ENCODE measurements at places on chromosomes 5 and 9.

DNA sequence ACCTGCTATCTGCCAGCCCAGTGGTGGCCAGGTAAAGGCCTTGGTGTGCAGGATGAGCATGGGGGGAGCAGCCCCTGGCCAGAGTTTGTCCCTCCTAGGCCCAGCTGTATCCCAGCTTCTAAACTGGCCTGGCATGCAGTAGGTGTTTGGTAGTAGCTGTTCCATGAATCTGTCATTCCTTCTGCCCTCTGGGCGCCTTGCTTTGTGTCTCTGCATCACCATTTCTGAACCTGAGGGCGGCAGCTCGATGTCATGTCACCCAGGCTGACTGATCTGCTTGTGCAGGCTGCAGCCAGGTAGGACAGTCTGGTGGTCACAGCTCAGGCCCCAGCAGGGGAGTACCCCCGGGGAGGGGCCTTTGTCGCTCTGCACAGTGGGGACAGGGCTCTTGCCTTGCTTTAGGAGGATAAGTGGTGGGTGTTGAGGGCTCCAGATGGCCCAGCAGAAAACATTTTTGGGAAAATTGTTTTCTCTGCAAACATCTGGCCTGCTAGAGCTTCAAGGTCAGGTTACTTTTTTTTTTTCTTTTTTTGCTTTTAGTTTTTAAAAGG lies 4.6 kb upstream of the SUSD3 start:
- no peak for DNase-seq
- H3K4me3 ChIP-seq = no peak overlapping the region
- no peaks in the 10 kb centered on the region for H3K27me3 ChIP-seq
- no peaks in the 10 kb centered on the region for H3K36me3 ChIP-seq

- no peak overlapping the region for H3K27ac ChIP-seq
- no peaks in the 10 kb centered on the region for H3K36me3 ChIP-seq
- H3K4me1 ChIP-seq = peaks cover 25% of the 10 kb centered on the region
- no peak for DNase-seq
- no peak overlapping the region for H3K4me3 ChIP-seq
Measured at GRCh38 chr9:99109522-99109921, 4.6 kb downstream of the TGFBR1 start.

GRCh38 chr5:131396630-131397273 lies 132.9 kb downstream of the CDC42SE2 start:
- no peaks in the 10 kb centered on the region for H3K27me3 ChIP-seq
- DNase-seq = no peak
- H3K36me3 ChIP-seq = no peaks in the 10 kb centered on the region
- no peak overlapping the region for H3K27ac ChIP-seq
- no peak overlapping the region for H3K4me3 ChIP-seq

- no peaks in the 10 kb centered on the region for H3K27me3 ChIP-seq
- H3K27ac ChIP-seq = no peak overlapping the region
- H3K4me3 ChIP-seq = no peak overlapping the region
- DNase-seq = no peak
- no peaks in the 10 kb centered on the region for H3K36me3 ChIP-seq
- H3K4me1 ChIP-seq = peaks cover 7% of the 10 kb centered on the region
Measured at GRCh38 chr9:69351227-69351626, 26.2 kb downstream of the ENTREP1 start.

GRCh38 chr5:73799401-73799972 lies 173.5 kb downstream of the ARHGEF28 start:
- no peaks in the 10 kb centered on the region for H3K36me3 ChIP-seq
- no peaks in the 10 kb centered on the region for H3K4me1 ChIP-seq
- H3K4me3 ChIP-seq = no peak overlapping the region
- DNase-seq = no peak
- H3K27me3 ChIP-seq = no peaks in the 10 kb centered on the region

- no peaks in the 10 kb centered on the region for H3K4me1 ChIP-seq
- H3K27me3 ChIP-seq = no peaks in the 10 kb centered on the region
- H3K36me3 ChIP-seq = no peaks in the 10 kb centered on the region
- H3K4me3 ChIP-seq = no peak overlapping the region
- no peak for DNase-seq
Measured at GRCh38 chr9:19879062-19879461, 90.2 kb upstream of the SLC24A2 start.

GRCh38 chr9:121122246-121123032 lies 47.7 kb downstream of the CNTRL start:
- H3K4me3 ChIP-seq = peak overlapping the region; percentile 52
- no peaks in the 10 kb centered on the region for H3K36me3 ChIP-seq
- no peak for DNase-seq
- no peaks in the 10 kb centered on the region for H3K4me1 ChIP-seq
- H3K27me3 ChIP-seq = no peaks in the 10 kb centered on the region
- no peak overlapping the region for H3K27ac ChIP-seq

GRCh38 chr5:123414974-123415373 lies 8.2 kb downstream of the CEP120 start:
- H3K27me3 ChIP-seq = no peaks in the 10 kb centered on the region
- H3K36me3 ChIP-seq = no peaks in the 10 kb centered on the region
- DNase-seq = no peak
- H3K4me3 ChIP-seq = no peak overlapping the region
- H3K4me1 ChIP-seq = no peaks in the 10 kb centered on the region

GRCh38 chr5:157479612-157480510 lies 19.8 kb downstream of the NIPAL4 start:
- H3K4me1 ChIP-seq = no peaks in the 10 kb centered on the region
- no peak overlapping the region for H3K27ac ChIP-seq
- no peaks in the 10 kb centered on the region for H3K36me3 ChIP-seq
- H3K27me3 ChIP-seq = no peaks in the 10 kb centered on the region
- DNase-seq = no peak
- no peak overlapping the region for H3K4me3 ChIP-seq

- no peak overlapping the region for H3K4me3 ChIP-seq
- DNase-seq = no peak
- H3K27me3 ChIP-seq = no peaks in the 10 kb centered on the region
Measured at GRCh38 chr5:165209101-165209727, 1703.8 kb downstream of the MAT2B start.

DNA sequence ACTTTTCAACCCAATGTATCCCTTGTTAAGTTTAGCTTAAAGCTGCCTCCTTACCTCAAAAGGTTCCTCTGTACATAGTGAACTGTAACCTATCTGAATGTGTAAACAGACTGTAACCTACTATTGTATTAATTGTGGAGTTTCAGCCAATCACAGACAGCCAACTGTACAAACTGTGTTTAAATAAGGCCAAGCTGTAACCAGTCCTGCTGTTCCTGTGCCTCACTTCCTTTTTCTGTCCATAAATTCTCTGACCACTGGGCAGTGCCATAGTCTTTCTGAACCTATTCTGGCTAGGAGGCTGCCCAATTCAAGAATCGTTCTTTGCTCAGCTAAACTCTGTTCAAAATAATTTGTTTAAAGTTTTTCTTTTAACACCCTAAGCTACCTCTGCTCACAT lies 74.7 kb upstream of the DAPK1 start:
- H3K27me3 ChIP-seq = no peaks in the 10 kb centered on the region
- no peak overlapping the region for H3K27ac ChIP-seq
- H3K4me3 ChIP-seq = no peak overlapping the region
- H3K4me1 ChIP-seq = no peaks in the 10 kb centered on the region
- DNase-seq = no peak

- H3K4me3 ChIP-seq = no peak overlapping the region
- no peak overlapping the region for H3K27ac ChIP-seq
- H3K27me3 ChIP-seq = no peaks in the 10 kb centered on the region
- H3K4me1 ChIP-seq = no peaks in the 10 kb centered on the region
Measured at GRCh38 chr5:73702951-73703350, 77.0 kb downstream of the ARHGEF28 start.

DNA sequence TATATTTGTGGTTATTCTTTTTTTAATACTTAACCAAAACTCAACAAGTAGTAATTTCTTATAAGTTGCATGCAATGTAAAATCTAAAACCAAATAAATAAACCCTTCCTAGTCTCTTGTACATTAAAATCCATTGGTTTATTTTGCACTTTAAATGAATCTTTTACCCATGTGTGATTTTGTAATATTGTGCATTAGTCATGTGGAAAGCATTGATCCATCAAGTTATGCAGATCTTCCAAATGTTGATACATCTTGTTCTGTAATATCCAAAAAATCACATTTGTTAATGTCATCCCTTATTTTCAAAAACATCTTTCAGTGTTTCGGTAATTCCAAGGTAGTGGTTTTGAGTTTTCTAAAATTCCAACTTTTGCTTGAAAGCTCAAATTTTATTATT lies 63.3 kb downstream of the CWC27 start:
- no peaks in the 10 kb centered on the region for H3K27me3 ChIP-seq
- no peaks in the 10 kb centered on the region for H3K4me1 ChIP-seq
- no peaks in the 10 kb centered on the region for H3K36me3 ChIP-seq
- no peak for DNase-seq

- H3K27ac ChIP-seq = no peak overlapping the region
- no peaks in the 10 kb centered on the region for H3K36me3 ChIP-seq
- H3K4me1 ChIP-seq = no peaks in the 10 kb centered on the region
- DNase-seq = no peak
- peaks cover 9% of the 10 kb centered on the region for H3K27me3 ChIP-seq
- no peak overlapping the region for H3K4me3 ChIP-seq
Measured at GRCh38 chr5:73445665-73446630, 2.6 kb downstream of the FOXD1 start.

DNA sequence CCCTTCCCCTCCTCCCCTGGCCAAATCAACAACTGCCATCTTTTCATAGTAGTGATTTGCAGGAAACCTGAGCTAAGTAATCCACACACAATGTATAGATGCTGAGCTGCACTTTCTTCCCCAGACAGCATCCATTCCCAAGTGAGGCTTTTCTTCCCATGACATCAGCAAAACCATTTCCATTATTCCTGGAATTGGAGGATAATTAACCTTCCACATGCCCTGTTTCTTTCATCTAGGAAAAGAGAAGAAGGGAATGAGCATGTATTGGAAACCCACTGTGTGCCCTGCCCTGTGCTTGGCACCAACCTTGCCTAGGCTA lies 268.0 kb downstream of the ZSWIM6 start:
- no peak overlapping the region for H3K4me3 ChIP-seq
- H3K27me3 ChIP-seq = no peaks in the 10 kb centered on the region
- no peak for DNase-seq
- no peaks in the 10 kb centered on the region for H3K36me3 ChIP-seq

DNA sequence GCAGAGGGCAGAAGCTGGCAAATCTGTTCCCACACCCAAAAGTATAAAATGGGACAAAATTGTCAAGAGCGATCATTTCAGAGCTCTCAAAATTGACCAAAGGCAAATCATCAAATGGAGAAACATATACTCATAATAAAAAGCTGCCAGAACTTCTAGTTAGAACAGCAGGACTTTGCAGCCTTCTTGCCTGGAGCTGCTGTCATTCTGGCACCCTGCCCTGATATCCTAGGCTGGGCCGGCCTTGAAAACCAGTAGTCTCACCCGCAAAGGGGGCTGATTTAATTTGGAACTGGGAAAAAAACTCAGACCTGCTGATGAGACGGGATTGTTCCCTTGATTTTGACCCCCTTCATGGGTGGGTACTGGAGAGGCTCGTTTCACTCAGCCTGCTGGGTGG lies 18.5 kb downstream of the OR2V1 start:
- H3K36me3 ChIP-seq = no peaks in the 10 kb centered on the region
- H3K4me3 ChIP-seq = no peak overlapping the region
- no peaks in the 10 kb centered on the region for H3K4me1 ChIP-seq
- H3K27me3 ChIP-seq = no peaks in the 10 kb centered on the region

- H3K4me1 ChIP-seq = peaks cover 5% of the 10 kb centered on the region
- H3K27ac ChIP-seq = no peak overlapping the region
- no peaks in the 10 kb centered on the region for H3K27me3 ChIP-seq
- H3K4me3 ChIP-seq = no peak overlapping the region
Measured at GRCh38 chr9:124815601-124816000, 37.7 kb upstream of the WDR38 start.

- no peak overlapping the region for H3K27ac ChIP-seq
- H3K4me1 ChIP-seq = no peaks in the 10 kb centered on the region
- no peak for DNase-seq
Measured at GRCh38 chr9:127856729-127857116, 2.3 kb upstream of the ENG start.

GRCh38 chr9:115513148-115513547 lies 395.2 kb upstream of the TNC start:
- H3K27ac ChIP-seq = no peak overlapping the region
- DNase-seq = no peak
- no peaks in the 10 kb centered on the region for H3K36me3 ChIP-seq
- H3K4me1 ChIP-seq = no peaks in the 10 kb centered on the region

GRCh38 chr5:154761046-154761736 lies 6.0 kb downstream of the LARP1 start:
- H3K4me3 ChIP-seq = no peak overlapping the region
- peaks cover 17% of the 10 kb centered on the region for H3K4me1 ChIP-seq
- H3K36me3 ChIP-seq = no peaks in the 10 kb centered on the region
- DNase-seq = no peak

DNA sequence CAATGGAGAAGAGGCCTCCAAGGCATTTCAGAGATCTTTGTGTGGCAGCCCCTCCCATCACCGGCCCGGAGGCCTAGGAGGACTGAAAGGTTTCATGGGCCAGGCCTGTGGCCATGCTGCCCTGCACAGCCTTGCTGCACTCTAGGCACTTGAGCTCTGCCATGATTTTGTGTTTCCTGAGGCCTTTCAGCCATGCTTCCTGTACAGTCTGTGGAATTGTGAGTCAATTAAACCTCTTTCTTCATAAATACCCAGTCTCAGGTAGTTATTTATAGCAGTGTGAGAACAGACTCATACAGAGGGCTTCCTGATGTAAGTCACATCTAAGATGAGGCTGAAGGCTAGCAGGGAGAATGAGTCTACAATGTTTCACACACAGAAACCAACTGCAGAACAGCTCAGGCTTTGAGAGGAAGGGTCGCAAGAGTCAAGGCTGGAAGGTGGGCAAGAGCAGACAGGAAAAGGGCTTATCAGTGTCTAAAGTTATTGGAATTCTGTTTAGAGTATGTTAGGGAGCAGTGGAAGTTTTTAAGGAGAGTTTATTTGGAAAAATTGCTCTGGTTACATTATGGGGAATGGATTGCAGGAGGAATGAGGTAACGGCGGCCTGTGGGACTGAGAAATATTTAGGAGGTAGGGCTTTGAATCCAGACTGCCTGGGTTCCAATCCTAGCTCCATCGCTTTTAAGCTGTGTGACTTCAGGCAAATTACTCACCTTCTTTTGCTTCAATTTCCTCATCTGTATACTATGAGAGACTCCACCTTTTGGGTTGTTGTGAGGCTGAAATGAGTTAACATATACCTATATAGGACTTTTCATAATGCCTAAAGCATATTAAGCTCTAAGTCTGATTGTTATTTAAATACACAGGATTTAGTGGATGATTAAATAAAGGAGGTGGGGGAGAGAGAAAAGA lies 291.2 kb downstream of the CWC27 start:
- no peaks in the 10 kb centered on the region for H3K36me3 ChIP-seq
- H3K27me3 ChIP-seq = no peaks in the 10 kb centered on the region
- no peak for DNase-seq
- H3K27ac ChIP-seq = no peak overlapping the region
- H3K4me1 ChIP-seq = no peaks in the 10 kb centered on the region
- H3K4me3 ChIP-seq = no peak overlapping the region

DNA sequence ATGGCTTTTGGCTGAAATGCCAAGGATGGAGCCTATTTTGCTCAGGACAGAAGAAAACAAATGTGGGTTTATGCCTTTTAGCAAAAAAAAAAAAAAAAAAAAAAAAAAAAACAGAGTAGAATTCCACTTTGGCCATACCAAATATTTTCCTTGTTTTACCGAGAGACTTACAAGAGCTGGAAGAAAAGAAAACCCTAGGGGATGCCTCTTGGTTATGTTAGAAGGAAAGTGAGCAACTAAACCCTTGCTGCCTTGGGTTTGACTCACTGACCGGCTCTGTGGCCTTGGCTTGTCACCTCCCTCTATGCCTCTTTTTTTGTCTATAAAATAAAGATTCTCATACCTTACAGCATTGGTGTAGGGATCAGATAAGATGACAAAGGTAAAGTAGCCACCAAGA lies 69.6 kb upstream of the ABCA1 start:
- no peaks in the 10 kb centered on the region for H3K36me3 ChIP-seq
- no peaks in the 10 kb centered on the region for H3K4me1 ChIP-seq
- no peak for DNase-seq
- no peak overlapping the region for H3K27ac ChIP-seq

All from breast epithelium (tissue), 4 donors.